GM12878 (cell line): ENCODE measurements at places on chromosomes 11 and 22. TPM values are rescaled to one million over a fixed set of nuclear protein-coding genes. Genes with fewer than 3 reads are reported as not detected.
A peak's percentile ranks its signal among the peaks of the same experiment; 100 is the strongest.

DNA sequence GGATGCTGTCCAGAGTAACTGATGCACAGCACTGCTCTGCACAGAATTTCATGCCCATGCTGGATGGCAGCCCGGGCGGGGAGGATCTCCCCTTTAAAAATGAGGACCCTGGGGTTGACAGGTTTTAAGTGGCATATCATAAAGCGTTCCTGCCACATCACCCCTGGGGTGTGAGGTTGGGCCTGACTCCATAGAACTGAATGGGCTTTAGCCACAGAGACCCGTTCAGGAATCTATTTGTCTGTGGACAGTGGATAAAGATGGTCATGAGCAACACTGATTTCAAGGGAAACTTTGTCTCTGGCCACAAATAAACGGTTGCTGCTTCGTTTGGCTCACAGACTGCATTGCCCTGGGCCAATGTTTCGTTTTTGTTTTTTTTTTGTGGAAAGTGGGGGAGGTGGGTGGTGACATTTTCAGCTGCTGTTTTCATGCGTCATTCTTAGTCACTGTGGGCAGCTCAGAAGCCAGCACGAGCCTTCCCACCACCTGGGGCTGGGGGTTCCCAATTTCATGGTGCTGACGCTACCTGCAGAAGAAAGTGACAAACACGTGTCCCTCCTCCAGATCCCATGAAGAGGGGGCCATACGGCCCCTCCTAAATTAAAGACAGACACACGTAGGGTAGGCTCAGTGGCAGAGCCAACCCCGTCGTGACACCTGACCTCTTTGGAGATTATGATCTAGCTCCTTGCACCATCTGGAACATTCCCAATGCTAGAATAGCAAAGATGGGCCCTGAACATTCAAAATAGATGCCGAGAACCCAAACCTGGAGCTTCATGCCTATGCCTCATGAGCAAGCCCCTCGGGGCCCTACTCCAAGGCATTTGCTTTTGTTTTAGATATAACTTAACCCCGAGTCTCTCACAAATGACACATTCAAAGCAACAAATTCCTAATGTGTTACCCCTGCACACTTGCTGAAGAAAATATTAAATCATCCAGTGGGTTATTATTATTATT, 54.8 kb upstream of the PHF21B start:
- no peak overlapping the region for H3K27ac ChIP-seq
- no peaks in the 10 kb centered on the region for H3K27me3 ChIP-seq
- H3K36me3 ChIP-seq, result no peaks in the 10 kb centered on the region
- peaks cover 5% of the 10 kb centered on the region; the same call in 1 of the 2 replicates for H3K4me1 ChIP-seq
- peak; percentile 7 for DNase-seq

Gene PRODH
- 0.13 TPM in 1 of 2 replicates, not detected in the other for total RNA-seq

- no peaks in the 10 kb centered on the region for H3K36me3 ChIP-seq
- H3K27me3 ChIP-seq, result no peaks in the 10 kb centered on the region
- H3K4me3 ChIP-seq, result no peak overlapping the region
- peaks cover 26% of the 10 kb centered on the region for H3K4me1 ChIP-seq
Measured at GRCh38 chr11:88434333-88434976, 96.9 kb upstream of the CTSC start.

Gene ARL2
- 75.1 and 78.4 TPM in 2 replicates for total RNA-seq

DNA sequence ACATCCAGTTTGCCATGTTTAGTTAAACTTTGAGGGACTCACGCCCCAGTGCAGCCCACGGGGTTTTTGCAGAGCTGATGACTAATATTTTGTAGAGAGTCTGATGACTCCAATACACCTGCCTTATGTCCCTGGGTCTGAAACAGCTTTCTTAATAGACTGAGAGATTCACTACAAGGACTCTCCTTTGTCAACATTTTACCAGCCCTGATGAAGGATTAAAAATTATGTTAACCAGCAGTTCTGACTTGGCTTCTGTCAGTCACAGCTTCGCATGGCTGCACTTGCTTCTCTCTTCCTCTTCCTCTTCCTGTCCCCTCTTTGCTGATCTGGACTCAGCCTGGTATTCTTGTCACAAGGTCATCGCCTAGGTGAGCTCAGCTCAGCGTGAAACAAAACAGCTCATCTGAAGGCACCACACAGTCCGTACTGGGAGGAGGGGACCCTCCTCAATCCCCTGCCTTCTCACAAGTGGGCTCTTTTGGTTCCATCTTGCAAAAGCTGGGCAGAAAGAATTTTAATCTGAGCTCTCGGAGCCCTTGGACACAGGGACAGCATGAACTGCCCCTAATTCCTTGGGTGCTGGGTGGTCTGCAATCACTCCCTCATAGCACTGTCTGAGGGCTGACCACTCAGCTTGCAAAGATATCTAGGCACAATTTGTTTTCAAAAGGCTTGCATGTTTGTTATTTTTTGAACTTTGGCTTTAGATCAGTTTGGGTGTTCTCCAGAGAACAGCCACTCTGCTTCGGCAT, 38.1 kb upstream of the POU2AF1 start:
- peaks cover 81% of the 10 kb centered on the region for H3K4me1 ChIP-seq
- DNase-seq, result peak; percentile 96
- H3K27me3 ChIP-seq, result no peaks in the 10 kb centered on the region
- H3K36me3 ChIP-seq, result no peaks in the 10 kb centered on the region
- peak overlapping the region; percentile 98 for H3K27ac ChIP-seq

DNA sequence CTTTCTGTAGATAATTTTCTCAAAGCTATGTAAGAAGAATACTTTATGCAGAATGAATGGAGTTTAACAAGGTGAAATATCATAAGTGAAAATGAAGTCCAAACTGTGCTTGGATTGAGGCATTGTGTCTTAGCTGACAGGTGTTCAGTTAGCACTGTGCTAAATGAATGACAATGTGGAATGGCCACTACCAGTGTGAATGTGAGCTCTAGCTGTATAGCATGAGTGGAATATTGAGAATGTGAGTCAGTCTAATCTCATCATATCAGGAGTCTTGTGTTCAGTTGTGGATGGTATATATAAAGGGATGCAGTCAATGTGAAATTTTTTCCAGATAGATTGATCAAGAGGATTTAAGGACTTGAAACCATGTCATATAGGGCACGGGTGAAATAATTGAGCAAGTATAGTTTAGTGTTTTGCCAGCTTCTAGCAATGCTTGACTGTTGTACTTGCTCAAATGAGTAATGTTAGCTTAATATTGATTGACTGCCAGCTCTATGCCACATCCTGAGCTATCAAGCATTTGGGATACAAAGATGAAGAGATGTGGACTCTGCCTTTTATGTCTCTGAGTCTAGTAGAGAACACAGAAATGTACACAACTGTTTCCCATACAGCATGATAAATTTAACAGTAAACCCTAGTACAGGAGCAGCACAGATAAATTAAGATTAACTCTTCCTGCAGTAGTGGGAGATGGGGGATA, 10.6 kb upstream of the RAG2 start:
- H3K4me1 ChIP-seq, result no peaks in the 10 kb centered on the region
- no peak for DNase-seq
- no peak overlapping the region for H3K27ac ChIP-seq
- no peaks in the 10 kb centered on the region for H3K36me3 ChIP-seq

- H3K27ac ChIP-seq, result no peak overlapping the region
- DNase-seq, result no peak
Measured at GRCh38 chr11:1733716-1734640, 16.4 kb downstream of the IFITM10 start.

GRCh38 chr11:1181853-1182535, 24.2 kb downstream of the MUC5AC start:
- H3K27ac ChIP-seq, result no peak overlapping the region
- no peaks in the 10 kb centered on the region for H3K4me1 ChIP-seq
- no peaks in the 10 kb centered on the region for H3K27me3 ChIP-seq
- no peak overlapping the region for H3K4me3 ChIP-seq
- no peak for DNase-seq
- no peaks in the 10 kb centered on the region for H3K36me3 ChIP-seq

Gene XKR3
- not detected in 2 replicates for total RNA-seq

DNA sequence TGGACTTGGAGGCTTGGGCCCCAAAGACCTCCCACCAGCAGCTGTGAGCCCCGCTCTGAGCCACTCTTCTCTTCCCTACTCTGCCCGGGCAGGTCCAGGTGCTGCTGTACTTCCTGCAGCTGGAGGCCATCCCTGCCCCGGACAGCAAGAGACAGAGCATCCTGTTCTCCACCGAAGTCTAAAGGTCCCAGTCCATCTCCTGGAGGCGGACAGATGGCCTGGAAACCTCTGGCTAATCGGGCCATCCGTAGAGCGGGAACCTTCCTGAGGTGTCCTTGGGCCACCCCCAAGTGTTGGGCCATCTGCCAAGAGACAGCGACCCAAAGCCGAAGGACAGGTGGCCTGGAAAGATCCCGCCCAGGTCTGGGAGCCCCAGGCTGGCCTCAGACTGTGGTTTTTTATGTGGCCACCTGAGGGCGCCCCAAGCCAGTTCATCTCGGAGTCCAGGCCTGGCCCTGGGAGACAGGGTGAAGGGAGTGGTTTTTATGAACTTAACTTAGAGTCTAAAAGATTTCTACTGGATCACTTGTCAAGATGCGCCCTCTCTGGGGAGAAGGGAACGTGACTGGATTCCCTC, 135.1 kb downstream of the BCR start:
- no peak overlapping the region for H3K4me3 ChIP-seq
- no peak overlapping the region for H3K27ac ChIP-seq
- no peaks in the 10 kb centered on the region for H3K27me3 ChIP-seq
- no peak for DNase-seq
- H3K36me3 ChIP-seq, result no peaks in the 10 kb centered on the region
- no peaks in the 10 kb centered on the region for H3K4me1 ChIP-seq

DNA sequence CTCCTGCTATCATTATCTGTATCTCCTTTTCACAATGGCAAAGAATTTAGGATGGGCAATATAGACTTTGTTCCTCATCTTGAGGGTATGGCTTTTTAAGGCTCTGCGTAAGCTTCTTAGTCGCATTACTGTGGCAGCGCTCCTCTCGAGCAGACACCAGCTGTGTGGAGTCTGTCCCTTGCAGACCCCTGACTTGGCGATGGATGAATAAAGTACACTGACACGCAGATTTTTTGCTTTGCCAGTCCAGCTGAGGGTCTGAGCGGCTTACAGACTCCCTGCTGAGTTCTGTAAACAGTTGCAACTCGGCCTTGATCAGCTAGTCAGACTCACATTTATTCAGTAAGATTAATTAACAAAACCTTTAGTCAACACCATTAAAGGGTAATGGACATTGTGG, 390.0 kb upstream of the CNTN5 start:
- H3K36me3 ChIP-seq, result no peaks in the 10 kb centered on the region
- no peaks in the 10 kb centered on the region for H3K27me3 ChIP-seq
- DNase-seq, result no peak
- no peak overlapping the region for H3K27ac ChIP-seq

Gene NLRP14
- total RNA-seq, result 0.05 TPM in 1 of 2 replicates, not detected in the other

GRCh38 chr11:90536301-90536700, 313.5 kb upstream of the CHORDC1 start:
- H3K36me3 ChIP-seq, result no peaks in the 10 kb centered on the region
- H3K4me1 ChIP-seq, result no peaks in the 10 kb centered on the region
- no peak overlapping the region for H3K4me3 ChIP-seq
- H3K27ac ChIP-seq, result no peak overlapping the region
- no peak for DNase-seq
- H3K27me3 ChIP-seq, result no peaks in the 10 kb centered on the region

- H3K27me3 ChIP-seq, result no peaks in the 10 kb centered on the region
- no peak overlapping the region for H3K4me3 ChIP-seq
- peaks cover 6% of the 10 kb centered on the region; the same call in 1 of the 2 replicates for H3K4me1 ChIP-seq
- H3K36me3 ChIP-seq, result no peaks in the 10 kb centered on the region
- H3K27ac ChIP-seq, result no peak overlapping the region
Measured at GRCh38 chr11:120554766-120555432, 43.4 kb downstream of the GRIK4 start.

- no peak overlapping the region for H3K4me3 ChIP-seq
- no peak overlapping the region for H3K27ac ChIP-seq
- DNase-seq, result no peak
- H3K27me3 ChIP-seq, result no peaks in the 10 kb centered on the region
Measured at GRCh38 chr11:623999-624704, 603 bp downstream of the CDHR5 start.

- peaks cover 3% of the 10 kb centered on the region for H3K4me1 ChIP-seq
- H3K27ac ChIP-seq, result no peak overlapping the region
- no peak for DNase-seq
- peaks cover 11% of the 10 kb centered on the region for H3K36me3 ChIP-seq
Measured at GRCh38 chr22:45169591-45170466, 6.1 kb downstream of the NUP50 start.

DNA sequence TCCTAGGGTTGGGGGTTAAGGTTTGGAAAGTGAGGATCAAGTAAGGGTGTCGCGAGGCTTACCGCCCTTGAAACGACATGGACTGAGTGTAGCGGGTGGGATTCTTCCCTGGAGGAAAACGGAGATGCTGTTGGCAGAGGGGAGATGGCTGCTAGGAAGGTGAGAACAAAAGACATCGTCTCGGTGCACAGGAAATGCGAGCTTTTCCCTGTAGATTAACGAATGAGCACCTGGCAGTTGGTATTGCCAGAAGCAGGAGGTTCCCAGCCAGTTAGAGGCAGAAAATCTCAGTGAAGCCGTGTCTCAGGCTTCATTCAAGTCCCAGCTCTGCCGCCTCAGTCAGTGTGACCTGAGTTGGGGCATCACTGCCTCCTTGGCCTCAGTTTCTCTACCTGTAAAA, 1.4 kb upstream of the LHFPL7 start:
- H3K36me3 ChIP-seq, result no peaks in the 10 kb centered on the region
- no peaks in the 10 kb centered on the region for H3K4me1 ChIP-seq
- no peak overlapping the region for H3K4me3 ChIP-seq
- no peak for DNase-seq
- H3K27ac ChIP-seq, result no peak overlapping the region
- H3K27me3 ChIP-seq, result no peaks in the 10 kb centered on the region

DNA sequence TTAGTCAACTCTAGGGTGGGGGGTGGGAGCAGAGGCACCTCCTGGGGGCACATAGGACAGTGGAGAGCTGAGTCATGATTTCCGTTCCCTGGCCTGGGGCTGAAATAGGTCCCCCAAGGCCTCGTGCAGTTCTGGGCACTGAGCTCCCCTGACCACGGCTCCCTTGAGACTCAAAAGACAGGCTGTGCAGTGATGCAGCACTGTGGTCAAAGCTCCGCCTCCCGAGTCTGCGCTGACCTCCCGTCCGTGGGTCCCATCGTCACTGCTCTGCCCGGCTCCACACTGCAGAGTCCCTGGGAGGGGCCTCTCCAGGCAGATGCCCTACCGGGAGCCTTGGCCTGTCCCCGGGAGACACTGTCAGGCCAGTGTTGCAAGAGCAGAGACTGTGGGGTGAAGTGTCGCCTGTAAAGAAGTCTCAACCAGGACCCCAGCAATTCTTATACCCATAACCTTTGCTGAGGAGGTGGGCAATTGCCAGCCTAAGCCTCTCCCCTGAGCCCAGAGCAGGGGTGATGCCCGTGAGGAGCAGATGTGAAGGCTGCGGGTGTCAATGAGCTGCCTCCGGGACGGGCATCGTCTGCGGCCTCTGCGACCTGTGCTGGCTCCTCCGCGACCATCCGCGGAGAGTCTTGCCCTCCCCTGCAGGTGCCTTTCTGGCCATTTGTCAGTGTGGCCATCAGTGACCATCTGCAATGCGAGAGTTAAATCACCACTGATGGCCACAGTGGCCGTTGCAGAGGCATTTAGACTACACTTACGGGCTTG, 877.3 kb downstream of the BRD1 start:
- no peaks in the 10 kb centered on the region for H3K27me3 ChIP-seq
- no peak for DNase-seq
- H3K36me3 ChIP-seq, result no peaks in the 10 kb centered on the region
- no peaks in the 10 kb centered on the region for H3K4me1 ChIP-seq
- H3K27ac ChIP-seq, result no peak overlapping the region

Gene EHF
- 0.16 and 0.33 TPM in 2 replicates for total RNA-seq
